ENCODE measurements at places on chromosomes 7 and 10. TPM values are rescaled to one million over a fixed set of nuclear protein-coding genes. Genes with fewer than 3 reads are reported as not detected.

TMEM273 gene
- 101 TPM for polyA plus RNA-seq

KNDC1 gene
- polyA plus RNA-seq = not detected

HTR5A gene
- not detected for polyA plus RNA-seq

ITGB8 gene
- polyA plus RNA-seq = not detected

DNA sequence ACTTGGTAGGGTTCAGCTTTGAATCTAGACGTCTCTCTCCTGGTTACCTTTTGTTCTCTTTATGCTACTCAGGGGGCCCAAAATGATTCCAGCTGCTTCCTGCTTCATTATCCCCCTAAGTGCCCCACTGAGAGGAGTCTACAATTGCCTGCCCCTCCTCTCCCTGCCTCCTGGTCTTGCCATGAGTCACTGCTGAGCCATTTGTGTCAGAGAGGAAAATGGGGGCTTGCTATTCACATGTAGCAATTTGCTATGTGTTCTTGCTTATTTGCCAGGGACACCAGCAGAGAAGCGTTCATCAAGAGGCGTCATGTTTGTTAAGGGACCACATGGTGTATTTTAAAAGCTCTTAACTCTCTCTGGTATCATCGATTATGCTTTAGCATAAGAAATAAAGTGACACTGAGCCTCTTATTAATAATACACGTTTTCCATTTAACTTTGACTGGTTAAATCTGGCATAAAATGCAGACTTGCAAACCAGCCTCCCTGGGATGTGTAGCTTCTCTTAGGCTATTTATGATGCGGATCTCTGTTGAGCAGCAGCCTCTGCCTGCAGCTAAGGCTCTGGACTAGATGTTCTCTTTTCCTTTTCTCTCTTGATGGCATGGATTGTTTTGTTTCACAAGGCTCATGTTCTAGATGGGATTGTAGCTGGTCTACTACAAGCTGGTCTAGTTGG is 239.3 kb downstream of the AUTS2 start:
- no peaks in the 10 kb centered on the region for H3K4me1 ChIP-seq
- no peak for DNase-seq
- H3K36me3 ChIP-seq = no peaks in the 10 kb centered on the region
- no peak overlapping the region for H3K27ac ChIP-seq
- H3K27me3 ChIP-seq = no peaks in the 10 kb centered on the region

GRCh38 chr10:100826031-100826651 is 80.8 kb downstream of the PAX2 start:
- H3K36me3 ChIP-seq = no peaks in the 10 kb centered on the region
- H3K4me3 ChIP-seq = no peak overlapping the region
- H3K27ac ChIP-seq = no peak overlapping the region
- peaks cover 29% of the 10 kb centered on the region for H3K4me1 ChIP-seq
- H3K27me3 ChIP-seq = peaks cover 44% of the 10 kb centered on the region
- DNase-seq = no peak

DNA sequence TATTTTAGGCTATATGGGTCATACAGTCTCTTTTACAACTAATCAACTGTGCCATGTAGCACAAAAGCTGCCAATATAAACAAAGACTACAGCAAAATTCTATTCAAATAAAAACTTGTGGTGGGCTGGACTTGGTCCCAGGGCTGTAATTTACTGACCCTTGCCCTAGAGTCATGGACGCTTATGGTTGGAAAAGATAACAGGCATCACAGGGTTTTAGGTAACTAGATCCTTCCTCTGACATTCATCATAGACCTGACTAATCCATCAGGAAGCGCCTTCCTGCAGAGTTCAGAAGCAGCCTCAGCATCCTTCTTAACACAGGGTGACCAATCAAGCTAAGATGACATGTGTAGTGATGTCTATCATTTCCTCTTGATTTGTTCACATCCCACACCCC is 40.2 kb upstream of the GPAM start:
- H3K27ac ChIP-seq = no peak overlapping the region
- H3K4me3 ChIP-seq = no peak overlapping the region
- no peak for DNase-seq
- no peaks in the 10 kb centered on the region for H3K36me3 ChIP-seq
- no peaks in the 10 kb centered on the region for H3K27me3 ChIP-seq

GRCh38 chr10:11787374-11787773 is 35.8 kb upstream of the PROSER2 start:
- H3K4me1 ChIP-seq = no peaks in the 10 kb centered on the region
- H3K36me3 ChIP-seq = no peaks in the 10 kb centered on the region
- H3K27ac ChIP-seq = no peak overlapping the region
- H3K4me3 ChIP-seq = no peak overlapping the region

DNA sequence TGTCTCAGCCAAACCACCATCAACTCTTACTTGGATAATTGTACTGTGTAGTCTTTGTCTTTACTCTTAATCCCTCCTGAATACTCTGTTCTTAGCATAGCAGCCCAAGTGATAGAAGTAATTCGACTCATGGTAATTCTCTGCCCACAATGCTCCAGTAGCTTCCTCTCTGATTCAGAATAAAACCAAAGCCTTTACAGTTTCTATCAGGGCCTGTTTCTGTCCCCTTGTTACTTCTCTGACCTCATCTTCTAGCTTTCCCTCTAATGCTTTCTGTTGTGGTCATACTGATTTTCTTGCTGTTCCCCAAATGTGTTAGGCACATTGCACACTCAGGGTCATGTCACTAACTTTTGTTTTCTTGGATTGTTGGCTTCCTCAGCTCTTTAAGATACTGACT is 8.0 kb downstream of the ZNF518A start:
- no peak overlapping the region for H3K27ac ChIP-seq
- peaks cover 35% of the 10 kb centered on the region for H3K36me3 ChIP-seq
- DNase-seq = no peak
- no peak overlapping the region for H3K4me3 ChIP-seq

GRCh38 chr10:21445163-21445562 is 80.3 kb downstream of the SKIDA1 start:
- no peak overlapping the region for H3K4me3 ChIP-seq
- no peaks in the 10 kb centered on the region for H3K4me1 ChIP-seq
- no peaks in the 10 kb centered on the region for H3K36me3 ChIP-seq
- DNase-seq = no peak
- no peaks in the 10 kb centered on the region for H3K27me3 ChIP-seq

DNA sequence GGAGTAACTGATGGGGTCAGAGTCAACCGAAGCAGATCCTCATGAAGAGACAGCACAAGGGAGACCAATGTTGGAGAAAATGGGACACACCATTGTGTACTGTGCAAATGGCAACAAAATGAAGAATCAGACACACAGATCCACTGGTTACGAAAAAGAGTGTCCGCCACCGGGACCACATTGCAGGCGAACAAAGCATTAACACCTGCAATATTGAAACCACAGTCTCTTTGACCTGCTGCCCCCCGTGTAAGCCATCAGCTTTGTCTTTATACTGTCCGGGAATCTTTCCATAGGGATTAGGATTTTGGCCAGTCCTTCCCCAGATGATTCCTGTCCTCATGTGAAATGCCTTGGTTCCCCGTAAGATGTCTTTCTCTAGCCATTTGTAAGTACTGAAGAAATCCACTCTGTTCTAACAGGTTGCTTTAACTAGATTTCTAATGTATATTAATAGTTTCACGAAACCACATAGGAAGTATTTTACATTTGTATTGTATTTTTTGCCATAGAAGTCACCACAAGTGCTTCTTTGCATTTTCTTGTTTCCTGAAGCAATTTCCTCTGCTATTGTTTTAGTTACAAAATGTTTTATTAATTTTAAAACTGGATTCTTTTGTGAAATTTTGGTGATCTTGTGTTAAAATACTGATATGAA is 140.8 kb upstream of the NFE2L3 start:
- no peaks in the 10 kb centered on the region for H3K36me3 ChIP-seq
- no peak overlapping the region for H3K27ac ChIP-seq
- H3K4me3 ChIP-seq = no peak overlapping the region

DNA sequence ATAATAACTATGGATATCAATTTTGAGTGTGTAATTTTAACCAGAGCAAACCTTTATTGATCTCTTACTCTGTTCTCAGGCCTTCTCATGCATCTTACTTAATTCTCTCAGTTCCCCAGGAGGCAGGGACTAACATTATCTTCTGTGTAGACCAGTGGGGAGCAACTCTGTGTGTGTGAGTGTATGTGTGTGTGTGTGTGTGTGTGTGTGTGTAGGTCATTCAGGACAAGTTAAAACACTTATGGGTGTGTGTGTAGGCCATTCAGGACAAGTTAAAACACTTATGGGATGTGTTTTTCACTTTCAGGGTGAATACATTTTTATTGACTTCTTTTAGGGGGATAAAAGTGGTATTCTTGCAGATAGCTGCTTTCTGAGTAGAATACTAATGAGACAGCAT is 145.0 kb downstream of the ADAM12 start:
- no peak overlapping the region for H3K4me3 ChIP-seq
- H3K36me3 ChIP-seq = no peaks in the 10 kb centered on the region
- H3K27me3 ChIP-seq = no peaks in the 10 kb centered on the region
- no peaks in the 10 kb centered on the region for H3K4me1 ChIP-seq
- H3K27ac ChIP-seq = no peak overlapping the region
- DNase-seq = no peak

- no peak for DNase-seq
- H3K4me3 ChIP-seq = no peak overlapping the region
- H3K4me1 ChIP-seq = no peaks in the 10 kb centered on the region
- no peak overlapping the region for H3K27ac ChIP-seq
Measured at GRCh38 chr10:82924711-82925110, 1049.7 kb downstream of the NRG3 start.

- H3K4me1 ChIP-seq = no peaks in the 10 kb centered on the region
- H3K27me3 ChIP-seq = no peaks in the 10 kb centered on the region
- no peak overlapping the region for H3K4me3 ChIP-seq
- no peak overlapping the region for H3K27ac ChIP-seq
- no peaks in the 10 kb centered on the region for H3K36me3 ChIP-seq
Measured at GRCh38 chr7:22574754-22575520, 74.9 kb upstream of the STEAP1B start.

DNA sequence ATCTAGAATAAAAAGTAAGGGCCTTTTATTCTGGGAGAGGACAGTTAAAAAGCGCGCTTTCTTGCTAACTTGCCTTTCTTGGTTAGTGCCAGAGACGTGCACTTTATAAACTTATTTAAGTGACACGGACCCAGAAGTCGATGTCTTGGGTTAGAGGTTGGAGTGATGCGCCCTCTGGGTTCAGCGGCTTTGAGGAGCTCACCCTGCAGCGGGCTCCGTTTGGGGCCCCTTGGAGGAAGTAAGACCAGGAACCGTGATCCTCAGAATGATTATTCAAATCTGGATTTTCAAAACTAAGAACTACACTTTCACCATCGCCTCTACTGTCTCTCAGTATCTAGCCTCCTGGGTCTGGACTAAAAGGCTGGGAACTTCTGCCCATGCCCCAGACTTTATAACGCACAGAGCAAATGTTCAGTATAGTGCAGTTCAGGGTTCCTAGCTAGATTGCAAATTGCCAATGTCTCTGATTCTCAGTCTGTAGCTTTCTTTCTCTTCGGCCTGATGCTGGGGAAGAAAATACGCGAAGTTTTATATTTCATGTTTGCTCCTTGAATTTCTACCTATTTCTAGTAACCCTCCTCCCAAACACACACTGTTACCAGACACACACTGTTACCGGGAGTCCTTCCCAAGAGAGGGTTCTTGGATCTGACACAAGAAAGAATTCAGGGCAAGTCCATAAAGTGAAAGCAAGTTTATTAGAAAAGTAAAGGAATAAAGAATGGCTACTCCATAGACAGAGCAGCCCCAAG is 18.6 kb upstream of the SMO start:
- H3K4me3 ChIP-seq = no peak overlapping the region
- H3K4me1 ChIP-seq = peaks cover 9% of the 10 kb centered on the region
- H3K27ac ChIP-seq = no peak overlapping the region

DNA sequence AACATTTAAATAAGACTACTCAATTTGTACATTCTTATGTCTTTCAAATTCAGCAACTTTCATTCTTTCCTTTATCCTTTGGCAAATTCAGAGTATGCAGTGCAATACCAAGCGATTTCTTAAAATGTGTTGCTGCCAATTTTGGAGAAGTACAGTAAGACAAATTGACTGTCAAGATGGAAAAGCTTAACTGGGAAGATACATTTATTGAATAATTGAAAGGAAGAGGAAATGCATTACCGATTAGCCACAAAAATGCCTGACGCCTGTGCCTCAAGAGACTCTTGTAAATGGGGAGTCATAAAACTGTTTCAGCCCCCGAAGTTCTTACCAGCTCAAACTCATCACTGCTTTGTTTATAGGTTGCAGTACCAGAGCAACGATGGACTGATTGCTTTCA is 373.3 kb upstream of the GALNT17 start:
- no peak overlapping the region for H3K27ac ChIP-seq
- no peak for DNase-seq
- peaks cover 5% of the 10 kb centered on the region for H3K4me1 ChIP-seq
- no peak overlapping the region for H3K4me3 ChIP-seq
- H3K27me3 ChIP-seq = no peaks in the 10 kb centered on the region

DNA sequence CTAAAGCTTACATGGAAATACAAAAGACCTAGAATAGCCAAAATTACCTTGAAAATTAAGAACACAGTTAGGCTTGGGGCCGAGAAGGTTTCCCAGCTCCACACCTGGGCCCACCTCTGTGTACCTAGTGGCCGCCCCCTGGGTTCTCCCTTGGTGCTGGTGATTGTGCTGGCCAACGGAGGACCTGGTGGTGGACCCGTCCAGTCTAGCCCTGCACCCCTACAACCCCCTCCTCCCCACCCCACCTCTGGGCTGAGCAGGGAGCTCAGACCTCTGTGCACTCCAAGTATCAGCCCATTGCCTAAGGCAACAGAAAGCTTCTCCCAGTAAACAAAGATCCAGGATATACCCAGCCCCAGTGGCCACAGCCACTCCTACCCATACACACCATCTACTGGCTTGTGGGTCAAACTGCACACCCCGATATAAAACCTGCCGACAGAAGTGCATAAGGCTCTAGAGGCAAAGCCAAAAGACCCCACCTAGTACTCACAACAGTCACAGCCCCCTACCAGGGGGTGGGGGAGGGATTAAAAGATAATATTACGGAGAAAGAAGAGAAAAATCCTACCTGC is 105.0 kb upstream of the DIP2C start:
- DNase-seq = no peak
- no peaks in the 10 kb centered on the region for H3K4me1 ChIP-seq
- H3K27ac ChIP-seq = no peak overlapping the region
- no peaks in the 10 kb centered on the region for H3K36me3 ChIP-seq
- no peak overlapping the region for H3K4me3 ChIP-seq
- no peaks in the 10 kb centered on the region for H3K27me3 ChIP-seq

DNA sequence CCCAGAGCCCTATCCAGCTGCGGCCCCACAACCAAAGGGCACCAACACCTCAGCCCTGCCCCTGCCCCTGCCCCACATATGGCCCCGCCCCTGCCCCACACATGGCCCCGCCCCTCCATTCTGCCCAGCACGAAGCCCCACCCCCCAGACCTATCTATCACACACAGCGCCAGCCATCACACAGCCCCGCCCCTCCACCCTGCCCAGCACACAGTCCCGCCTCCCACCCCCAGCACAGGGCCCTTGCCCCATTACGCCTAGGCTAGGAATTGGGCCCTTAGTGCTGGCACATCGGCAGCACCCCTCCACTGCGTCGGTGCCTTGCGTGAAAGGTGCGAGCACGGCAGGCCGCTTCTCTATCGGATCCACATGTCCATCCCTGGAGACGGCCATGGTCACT is 126.8 kb downstream of the MAD1L1 start:
- H3K27ac ChIP-seq = no peak overlapping the region
- H3K27me3 ChIP-seq = no peaks in the 10 kb centered on the region
- H3K4me1 ChIP-seq = peaks cover 10% of the 10 kb centered on the region
- no peaks in the 10 kb centered on the region for H3K36me3 ChIP-seq
